ENCODE measurements at places on chromosomes 4 and X. TPM values are rescaled to one million over a fixed set of nuclear protein-coding genes. Genes with fewer than 3 reads are reported as not detected.

The DNAJB14 gene
- 28.6 TPM for total RNA-seq

The NOP14 gene
- total RNA-seq: 32.4 TPM

The USP51 gene
- total RNA-seq: 0.79 TPM

The NAT8L gene
- total RNA-seq: not detected

The DSPP gene
- not detected for total RNA-seq

The INPP4B gene
- 4.7 TPM for total RNA-seq

The PRSS48 gene
- total RNA-seq: not detected

The ART3 gene
- 0.07 TPM for total RNA-seq

The KIT gene
- total RNA-seq: 0.25 TPM

The PLAC8 gene
- 2.1 TPM for total RNA-seq

The TAF7L gene
- total RNA-seq: 1.00 TPM

The PHF8 gene
- total RNA-seq: 9.4 TPM

The GLOD5 gene
- total RNA-seq: not detected
